Mammary epithelial cell (primary cell): ENCODE measurements at places on chromosomes 12 and 14.

GRCh38 chr14:91418387-91419043, 895 bp upstream of the CCDC88C start:
- peak; percentile 42 for DNase-seq

DNA sequence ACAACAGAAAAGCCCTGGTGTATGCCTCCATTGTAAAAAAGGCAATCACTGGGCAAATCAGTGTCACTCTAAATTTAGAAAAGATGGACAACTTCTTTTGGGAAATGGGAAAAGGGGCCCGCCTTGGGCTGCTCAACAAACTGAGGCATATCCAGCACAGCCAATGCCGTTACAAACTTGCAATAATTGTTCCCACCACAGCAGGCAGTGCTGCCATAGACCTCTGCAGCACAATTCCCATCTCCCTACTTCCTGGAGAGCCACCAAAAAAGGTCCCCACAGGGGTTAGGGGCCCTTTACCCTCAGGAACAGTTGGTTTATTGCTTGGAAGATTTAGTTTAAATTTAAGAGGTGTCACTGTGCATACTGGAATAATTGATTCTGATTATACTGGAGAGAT, 16.4 kb upstream of the OR8S1 start:
- DNase-seq = no peak

- DNase-seq = peak; percentile 41
These were observed 15.0 kb upstream of the MDM2 start for GRCh38 chr12:68792952-68793351.

DNA sequence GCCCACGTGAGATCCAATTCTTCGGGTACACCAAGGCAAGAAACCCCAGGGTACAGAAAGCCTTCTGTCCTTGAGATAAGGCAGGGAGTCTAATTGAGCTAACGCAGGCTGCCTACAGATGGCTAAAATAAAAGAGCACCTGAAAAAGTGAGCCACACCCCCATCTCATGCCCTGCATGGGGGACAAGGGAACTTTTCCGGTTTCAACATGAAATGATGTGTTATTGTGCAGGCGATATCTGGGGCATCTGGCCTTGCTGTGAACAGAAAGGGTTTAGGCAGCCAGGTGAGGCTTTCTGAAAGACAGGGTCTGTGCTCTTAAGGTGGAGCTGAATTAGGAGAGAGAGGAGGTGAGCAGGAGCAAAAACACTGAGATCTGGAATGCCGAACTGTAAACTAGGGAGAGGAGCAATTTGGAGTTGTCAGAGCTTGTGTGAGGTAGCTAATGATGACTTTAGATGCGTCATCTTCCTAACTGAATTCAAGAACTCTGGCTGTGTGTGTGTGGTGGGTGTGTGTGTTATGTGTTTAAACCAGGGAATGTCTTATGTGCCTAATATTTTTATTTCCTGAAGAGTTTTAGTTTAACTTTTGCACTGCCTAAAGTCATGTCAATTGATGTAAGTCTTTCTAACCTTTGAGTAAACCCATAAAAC, 20.1 kb upstream of the LDHB start:
- DNase-seq = no peak

GRCh38 chr12:79329933-79330332, 360.8 kb downstream of the PAWR start:
- DNase-seq = peak; percentile 51

GRCh38 chr12:4911316-4911994, 1.8 kb downstream of the KCNA1 start:
- DNase-seq = no peak

- DNase-seq = peak; percentile 95
These were observed 231.2 kb upstream of the DCN start for GRCh38 chr12:91413581-91414546.

DNA sequence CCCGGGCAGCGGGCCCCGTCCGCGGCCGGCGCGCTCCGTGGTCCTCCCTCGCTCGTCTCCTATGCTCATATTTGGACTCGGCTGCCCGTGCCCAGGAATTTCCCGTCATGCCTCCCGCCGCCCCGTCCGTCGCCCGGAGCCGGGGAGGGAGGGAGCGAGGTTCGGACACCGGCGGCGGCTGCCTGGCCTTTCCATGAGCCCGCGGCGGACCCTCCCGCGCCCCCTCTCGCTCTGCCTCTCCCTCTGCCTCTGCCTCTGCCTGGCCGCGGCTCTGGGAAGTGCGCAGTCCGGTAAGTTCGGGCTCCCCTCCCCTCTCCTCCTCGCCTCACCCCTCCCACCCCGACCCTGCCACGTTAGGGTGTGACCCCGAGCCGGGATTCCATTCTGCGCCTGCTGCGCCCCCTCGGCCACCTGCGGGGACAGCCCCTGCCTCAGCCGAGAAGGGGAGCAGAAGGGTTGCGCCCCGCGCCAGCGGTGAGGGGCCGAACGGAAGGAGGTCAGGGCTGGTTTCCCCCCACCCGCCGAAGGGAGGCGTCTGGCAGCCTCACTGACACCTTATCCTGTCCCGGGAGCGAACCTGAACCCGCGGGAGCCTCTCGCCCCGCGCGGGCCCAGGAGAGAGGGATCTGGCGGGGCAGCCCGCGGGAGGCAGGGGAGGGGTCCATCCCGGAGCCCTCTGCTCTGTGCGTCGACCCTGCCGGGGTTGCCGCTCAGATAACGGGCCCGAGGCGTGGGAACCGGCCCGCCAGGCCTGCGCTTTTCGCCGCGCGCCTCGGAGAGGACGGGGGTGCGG, at the start of gene MSRB3:
Gene MSRB3, plus strand, starts transcription at position 108 of the 793 bp plus-strand sequence. CDS start 29,897 bp downstream, outside the sequence.
- DNase-seq = peak; percentile 64

DNA sequence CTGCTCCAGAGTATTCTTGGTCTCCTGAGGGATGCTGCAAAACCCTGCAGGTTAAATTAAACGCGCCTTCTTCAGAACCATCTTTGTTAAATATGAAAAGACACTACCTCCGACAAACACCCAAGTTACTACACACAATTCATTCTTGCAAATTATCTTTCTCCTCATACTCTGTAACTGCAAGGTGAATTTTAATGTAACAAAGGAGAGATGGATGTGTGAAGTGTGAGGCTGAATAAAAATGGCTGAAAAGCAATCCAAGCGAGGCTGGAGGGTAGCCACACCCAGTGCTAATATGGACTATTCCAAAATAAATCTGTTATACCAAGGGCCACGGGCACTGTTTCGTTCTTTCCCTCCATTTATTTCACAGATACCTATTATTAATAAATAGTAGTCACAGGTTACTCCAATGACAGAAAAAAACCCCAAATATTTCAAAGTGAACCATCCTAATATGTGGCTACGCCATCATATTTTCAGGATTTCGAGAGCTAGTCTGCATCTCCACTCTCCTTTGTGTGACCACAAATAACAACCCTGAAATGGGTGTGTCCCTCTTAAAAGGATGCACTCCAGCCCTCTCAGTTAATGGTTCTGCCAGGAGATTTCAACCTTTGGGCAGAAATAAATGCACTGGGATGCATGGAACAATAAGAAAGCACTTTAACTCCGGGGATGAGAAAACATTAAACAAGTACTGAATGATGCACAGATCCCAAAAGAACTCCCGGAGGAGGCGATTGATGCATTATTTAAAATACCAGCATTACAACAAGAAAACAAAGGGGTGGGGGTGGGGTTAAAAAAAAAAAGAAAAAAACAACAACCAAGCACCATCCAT, 53.1 kb upstream of the CCDC175 start:
- no peak for DNase-seq

GRCh38 chr12:4814485-4814884, 94.3 kb downstream of the GALNT8 start:
- DNase-seq = no peak

GRCh38 chr12:25585021-25585523, 32.0 kb upstream of the LMNTD1 start:
- DNase-seq = peak; percentile 89

- DNase-seq = no peak
These were observed 87.0 kb downstream of the FRMD6 start for GRCh38 chr14:51738754-51739153.

- peak; percentile 55 for DNase-seq
These were observed 1.6 kb downstream of the VDR start for GRCh38 chr12:47903151-47903611.

GRCh38 chr14:58088961-58089360, 63.1 kb downstream of the ARMH4 start:
- no peak for DNase-seq

DNA sequence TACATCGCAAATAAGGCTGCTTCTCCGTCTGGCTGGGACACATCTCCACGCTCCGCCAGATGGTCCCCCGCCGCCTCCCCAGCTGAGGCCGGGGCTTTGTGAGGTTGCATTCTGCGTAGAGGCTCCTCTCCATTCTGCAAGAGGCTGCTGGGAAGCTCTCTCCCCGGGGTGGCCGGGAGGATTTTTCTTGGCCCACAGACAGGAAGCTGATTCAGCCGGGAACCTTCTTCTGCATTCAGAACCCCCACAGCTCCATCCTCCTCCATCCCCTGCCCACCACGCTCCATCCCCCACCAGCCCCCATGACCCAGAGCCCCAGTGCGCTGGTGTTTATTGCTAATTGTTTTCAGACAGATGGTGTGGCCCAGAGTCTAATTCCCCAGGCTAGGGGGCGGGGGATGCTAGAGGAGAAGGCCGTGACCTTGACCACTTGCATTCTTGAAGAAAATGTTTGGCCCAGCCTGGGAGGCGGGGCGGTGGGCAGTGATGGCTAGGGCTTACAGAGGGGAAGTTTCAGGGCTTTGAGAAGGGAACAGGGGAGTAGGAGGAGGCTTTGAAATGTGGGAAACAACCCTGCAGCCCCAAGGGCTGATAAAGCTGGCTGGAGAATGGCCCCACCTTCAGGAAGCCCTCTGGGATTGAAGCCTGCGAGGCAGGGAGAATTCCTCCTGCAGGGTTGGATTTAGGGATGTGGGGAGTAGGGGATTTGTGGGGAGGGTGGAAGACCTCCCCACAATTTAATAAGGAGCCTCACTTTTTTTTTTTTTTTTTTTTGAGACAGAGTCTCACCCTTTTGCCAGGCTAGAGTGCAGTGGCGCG, 88.5 kb upstream of the NCOR2 start:
- no peak for DNase-seq

GRCh38 chr12:45596366-45596765, 133.1 kb upstream of the ARID2 start:
- DNase-seq = no peak

GRCh38 chr12:91210618-91211017, 28.0 kb upstream of the DCN start:
- no peak for DNase-seq

GRCh38 chr14:101830271-101830670, 68.8 kb downstream of the PPP2R5C start:
- no peak for DNase-seq

- DNase-seq = no peak
These were observed 4.1 kb upstream of the CCER1 start for GRCh38 chr12:90959032-90959431.

- DNase-seq = no peak
These were observed 4.1 kb downstream of the CYP46A1 start for GRCh38 chr14:99688210-99688581.
